ENCODE measurements at places on chromosomes 2 and 18.

- no peak for DNase-seq
These were observed 40.2 kb downstream of the RTP5 start for GRCh38 chr2:241909769-241910168.

- no peak for DNase-seq
These were observed 58.7 kb downstream of the MAPRE2 start for GRCh38 chr18:35099911-35100310.

DNA sequence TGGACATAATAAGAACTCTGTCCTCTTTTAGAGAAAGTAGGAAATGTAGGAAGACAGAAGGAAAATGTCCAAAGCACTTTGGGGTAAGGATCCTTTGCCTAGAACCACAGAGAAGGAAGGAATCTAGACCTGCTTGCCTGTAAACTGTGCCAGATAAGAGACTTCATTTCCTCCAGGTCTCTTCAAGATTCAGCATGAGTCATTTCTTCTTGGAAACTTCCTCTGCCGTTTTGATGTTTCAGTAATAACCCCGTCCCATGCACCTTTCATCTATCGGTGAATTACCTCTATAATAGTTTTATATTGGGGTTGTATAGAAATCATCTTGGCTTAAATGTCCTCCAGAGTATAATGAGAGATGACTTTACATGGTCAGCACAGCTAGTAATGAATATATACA lies 63.2 kb upstream of the LRATD1 start:
- DNase-seq, result no peak

GRCh38 chr2:38113051-38113450 lies 37.1 kb upstream of the CYP1B1 start:
- no peak for DNase-seq

DNA sequence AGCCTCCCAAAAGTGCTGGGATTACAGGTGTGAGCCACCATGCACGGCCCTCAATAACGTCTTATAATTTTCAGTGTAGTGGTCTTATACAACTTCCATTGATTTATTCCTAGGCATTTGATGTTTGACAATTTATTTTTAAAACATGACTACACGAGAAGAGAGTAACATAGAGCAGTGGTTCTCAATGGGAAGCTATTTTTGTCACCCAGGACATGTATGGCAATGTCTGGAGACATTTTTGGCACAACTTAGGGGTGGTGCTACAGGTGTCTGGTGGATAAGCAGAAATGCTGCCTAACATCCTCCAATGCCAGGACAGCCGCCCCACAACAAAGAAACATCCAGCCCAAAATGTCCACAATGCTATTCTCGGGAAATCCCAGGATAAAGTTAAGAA lies 12.7 kb upstream of the ANXA4 start:
- DNase-seq, result no peak

DNA sequence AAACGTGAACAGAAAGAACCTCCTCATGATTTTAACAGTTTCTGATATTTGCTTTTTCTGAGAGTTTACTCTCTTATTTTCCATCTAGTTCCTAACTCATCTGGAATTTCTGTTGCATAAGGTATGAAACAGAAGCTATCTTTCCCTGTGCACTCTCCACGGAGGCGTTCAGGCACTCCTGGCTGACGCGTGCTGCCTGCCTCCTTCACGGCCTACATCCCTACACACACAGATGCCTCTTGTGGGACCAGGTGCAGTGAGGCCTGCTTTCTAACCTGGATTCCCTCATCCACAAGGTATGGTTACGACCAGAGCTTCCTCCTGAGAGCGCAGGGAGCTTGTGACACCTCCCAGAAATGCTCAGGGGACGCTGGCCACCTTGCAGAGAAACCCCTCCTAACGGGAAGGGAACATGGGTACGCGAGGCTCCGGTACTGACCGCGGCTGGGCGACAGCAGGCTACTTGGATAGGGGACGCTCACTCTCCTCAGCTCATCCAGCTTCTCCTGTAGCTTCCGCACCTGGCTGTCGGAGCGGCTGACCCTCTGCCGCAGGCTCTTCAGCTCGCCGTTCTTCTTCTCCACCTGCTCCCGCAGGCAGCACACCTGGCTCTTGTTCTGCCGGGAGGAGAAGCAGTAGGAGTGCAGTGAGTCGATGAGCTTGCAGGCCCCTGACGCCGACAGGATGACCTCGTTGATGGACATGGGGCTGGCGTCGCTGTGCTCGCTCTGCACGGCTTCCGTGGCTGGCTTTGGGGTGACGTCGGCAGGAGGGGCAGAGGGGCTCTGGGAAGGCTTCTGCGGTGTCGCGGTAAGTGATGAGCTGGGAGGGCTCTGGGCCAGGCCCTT lies 4.3 kb downstream of the THAP4 start:
- DNase-seq, result no peak

DNA sequence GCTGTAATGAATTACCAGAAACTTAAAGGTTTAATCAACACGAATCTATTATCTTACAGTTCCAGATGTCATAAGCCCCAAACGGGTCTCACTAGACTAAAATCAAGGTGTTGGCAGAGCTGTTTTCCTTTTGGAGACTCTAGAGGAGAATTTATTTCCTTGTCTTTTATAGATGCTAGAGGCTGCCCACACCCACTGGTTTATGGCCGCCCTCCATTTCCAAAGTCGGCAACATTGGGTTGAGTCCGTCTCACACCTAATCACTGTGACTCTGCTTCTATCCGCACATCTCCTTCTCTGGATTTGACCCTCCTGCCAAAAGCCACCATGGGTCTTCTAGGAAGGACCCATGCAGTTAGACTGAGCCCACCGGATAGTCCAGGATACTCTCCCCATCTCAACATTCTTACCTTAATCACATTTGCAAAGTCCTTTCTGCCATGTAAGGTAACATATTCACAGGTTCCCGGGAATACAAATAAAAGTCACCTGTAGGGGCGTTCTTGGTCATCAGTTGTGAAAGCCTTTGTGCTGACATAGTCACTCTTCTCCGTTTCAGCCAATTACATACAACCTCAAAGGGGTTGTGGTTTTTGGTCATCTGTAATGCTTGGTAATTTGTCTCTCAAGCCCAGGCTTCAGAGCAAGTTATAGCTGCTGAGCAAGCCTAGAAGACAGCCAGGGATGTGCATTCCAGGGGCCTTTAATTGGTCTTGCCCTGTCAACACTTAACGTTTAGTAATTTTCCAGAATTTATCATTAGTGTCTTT lies 179.4 kb downstream of the ANTXR1 start:
- DNase-seq, result no peak

DNA sequence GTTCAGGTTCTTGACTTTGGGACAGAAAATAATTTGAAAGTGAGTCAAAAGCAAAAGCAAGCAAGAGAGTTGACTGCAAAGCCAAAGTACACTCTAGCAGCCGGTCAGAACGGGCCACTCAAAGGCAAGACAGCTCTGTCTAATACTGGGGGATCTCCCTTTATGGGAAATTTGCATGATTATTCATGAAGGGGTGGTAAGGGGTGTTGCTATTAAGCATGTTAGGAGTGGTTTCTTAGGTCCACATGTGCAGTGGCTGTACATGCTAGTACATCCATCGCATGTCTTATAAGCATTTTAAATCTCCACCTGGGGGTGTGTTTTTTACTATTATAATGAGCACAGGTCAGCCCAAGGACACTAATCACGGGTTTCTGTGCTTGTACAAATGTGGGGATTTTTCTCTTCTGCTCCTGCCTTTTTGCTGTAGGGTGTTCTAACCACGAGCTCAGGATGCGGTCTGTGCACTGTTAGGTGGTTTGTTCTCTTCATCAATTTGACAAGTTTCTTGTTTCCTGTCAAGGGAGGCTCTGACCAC lies 60.2 kb upstream of the SPP2 start:
- DNase-seq, result no peak

All from stimulated activated CD4-positive, alpha-beta T cell treated with anti-CD3 and anti-CD28 coated beads, Interleukin-1b, Interleukin-23, amount 100 ng/mL, for 1 hour (primary cell).